ENCODE measurements at places on chromosomes 12 and 14.

DNA sequence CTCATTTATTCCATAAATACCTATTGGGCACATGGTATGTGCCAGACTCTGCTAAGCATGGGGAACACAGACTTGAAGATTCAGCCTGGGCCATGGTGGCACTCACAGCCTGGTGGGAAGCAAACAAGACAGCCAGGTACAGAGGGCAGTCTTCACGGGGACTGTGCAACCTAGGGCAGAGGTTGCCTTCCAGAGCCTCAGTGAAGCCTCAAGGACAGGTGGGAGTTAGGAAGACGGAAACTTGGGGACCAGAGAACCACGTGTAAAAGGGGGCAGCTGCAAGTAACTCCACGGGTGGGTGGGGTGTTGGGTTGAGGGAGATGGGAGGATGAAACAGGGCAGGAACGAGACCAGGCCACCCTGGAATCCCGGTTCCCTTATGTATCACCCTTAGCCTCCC is 980 bp upstream of the LTBR start:
- DNase-seq = no peak

DNA sequence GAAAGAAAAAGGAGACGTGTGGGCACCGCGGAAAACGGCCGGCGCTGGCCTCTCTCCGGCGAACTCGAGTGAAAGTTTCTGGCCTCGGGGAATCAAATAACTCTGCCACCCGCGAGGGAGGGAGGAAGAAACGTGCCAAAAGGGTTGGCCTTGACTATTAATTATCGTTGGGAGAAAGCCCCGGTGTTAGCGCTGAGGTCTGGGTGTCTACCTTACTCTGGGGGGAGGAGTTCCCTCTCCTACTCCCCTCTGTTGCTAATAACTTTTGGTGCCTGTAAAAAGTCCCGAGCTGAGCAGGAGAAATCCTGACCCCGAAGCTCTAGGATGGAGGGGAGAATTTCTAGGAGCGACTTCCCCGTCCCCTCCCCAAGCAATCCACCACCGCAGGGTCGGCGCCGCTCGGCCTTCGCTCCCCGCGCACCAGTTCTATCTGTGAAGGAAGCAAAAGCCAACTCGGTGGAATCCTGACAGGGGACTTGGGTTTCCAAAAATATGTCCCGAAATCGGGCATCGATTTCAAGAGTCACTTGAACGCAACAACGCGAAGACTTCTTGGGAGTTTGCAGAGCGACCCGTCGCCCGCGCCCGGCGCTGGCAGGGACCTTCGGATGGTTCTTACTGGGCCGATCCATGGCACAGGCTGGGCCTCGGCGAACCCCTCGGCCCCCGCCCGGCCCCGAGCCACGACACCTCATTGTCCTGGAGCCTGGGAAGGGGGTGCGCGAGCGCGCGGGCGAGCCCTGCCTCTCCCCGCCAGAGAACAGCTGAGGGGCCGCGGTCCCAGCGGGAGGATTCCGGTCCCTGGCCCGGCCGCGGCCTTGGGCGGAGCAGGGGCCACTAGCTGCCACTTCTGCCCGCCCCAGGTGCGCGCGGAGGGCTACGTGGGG is 1.7 kb downstream of the OTX2 start:
- DNase-seq = no peak

- DNase-seq = no peak
Measured at GRCh38 chr12:128796439-128797118, 27.2 kb downstream of the SLC15A4 start.

- DNase-seq = no peak
Measured at GRCh38 chr14:72448212-72448611, 445.7 kb downstream of the DPF3 start.

DNA sequence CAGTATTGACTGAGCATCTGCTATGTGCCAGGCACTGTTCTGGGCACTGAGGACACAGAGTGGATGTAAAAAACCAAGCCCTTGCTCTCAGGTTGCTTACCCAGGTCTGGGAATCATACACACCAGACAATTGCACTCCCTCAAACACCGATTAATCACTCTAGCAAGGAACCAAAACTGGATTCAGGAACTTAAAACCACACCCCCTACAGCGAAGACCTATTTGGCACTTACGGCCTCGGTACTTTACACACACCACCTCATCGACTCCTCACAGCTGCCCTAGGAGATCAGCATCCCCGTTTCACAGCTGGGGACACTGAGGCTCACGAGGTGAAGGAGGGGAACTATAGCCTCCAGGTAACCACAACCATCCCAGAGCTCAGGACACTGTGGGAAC is 1.6 kb downstream of the GLTP start:
- DNase-seq = no peak

DNA sequence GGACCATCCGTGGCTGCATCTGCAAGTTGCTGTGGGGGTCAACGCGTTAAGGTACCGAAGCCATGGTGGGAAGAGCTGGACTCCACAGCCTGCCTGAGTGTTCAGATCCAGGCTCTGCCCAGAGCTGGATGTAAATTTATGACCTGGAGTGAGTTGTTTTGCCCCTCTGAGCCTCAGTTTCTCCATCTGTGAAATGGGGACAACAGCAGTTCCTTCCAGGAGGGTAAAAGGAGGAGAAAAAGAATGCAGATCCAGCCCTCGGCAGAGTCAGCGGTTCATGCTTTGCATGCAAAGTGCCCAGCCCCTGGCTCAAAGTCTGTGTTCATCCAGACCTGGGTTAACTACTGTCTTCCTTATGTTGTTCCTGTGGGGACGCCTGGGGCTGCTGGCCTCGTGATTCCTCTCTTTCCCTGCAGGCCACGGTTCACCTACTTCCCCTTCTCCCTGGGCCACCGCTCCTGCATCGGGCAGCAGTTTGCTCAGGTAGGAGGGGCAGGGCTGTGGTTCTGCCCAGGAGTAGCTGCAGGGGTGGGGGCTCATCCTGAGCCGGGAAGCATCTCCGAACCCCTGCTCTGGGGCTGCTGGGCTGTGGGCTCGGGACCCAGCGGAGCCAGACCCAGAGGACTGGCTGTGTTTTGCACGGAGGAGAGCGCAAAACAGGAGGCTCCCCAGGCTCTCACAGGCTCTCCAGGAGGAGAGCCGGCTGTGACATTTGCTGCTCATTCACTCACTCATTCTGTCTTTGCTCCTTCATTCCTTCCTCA is 41.9 kb downstream of the CYP46A1 start:
- DNase-seq = no peak

DNA sequence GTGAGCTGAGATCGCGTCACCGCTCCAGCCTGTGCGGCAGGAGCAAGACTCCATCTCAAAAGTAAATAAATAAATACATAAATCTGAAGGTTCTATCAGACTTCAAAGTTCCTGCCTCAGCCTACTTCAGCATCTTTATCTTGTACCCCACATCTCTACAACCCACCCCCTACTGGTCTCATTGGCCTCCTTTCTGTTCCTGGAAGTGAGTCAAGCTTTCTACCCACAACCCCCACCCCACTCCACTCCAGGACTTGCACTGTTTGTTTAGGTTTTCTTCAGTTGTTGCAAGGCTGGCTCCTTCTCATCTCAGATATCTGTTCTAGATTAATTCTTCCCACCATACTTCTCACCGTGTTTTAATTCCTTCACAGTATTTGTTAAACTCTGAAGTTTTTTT is 714 bp upstream of the PSMC6 start:
- DNase-seq = no peak

- DNase-seq = no peak
Measured at GRCh38 chr12:13337791-13338190, 141.3 kb downstream of the EMP1 start.

DNA sequence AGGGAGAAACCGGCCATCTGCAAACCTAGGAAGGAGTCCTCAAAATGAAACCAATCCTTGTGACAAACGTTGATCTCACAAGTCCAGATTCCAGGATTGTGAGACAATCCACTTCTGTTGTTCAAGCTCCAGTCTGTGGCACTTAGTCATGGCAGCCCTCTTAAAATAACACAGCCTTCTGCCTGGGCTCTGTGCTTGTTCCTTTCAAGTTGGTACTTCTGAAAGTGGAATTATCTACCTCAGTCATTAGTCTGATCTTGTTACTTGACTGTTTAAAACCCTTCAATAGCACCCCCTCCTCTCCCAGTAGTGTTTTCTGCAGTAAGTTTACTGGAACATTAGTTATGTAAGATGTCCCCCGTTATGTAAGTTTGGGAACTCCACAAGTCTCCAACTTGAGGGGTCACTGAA is 111.0 kb upstream of the HIF1A start:
- DNase-seq = no peak

DNA sequence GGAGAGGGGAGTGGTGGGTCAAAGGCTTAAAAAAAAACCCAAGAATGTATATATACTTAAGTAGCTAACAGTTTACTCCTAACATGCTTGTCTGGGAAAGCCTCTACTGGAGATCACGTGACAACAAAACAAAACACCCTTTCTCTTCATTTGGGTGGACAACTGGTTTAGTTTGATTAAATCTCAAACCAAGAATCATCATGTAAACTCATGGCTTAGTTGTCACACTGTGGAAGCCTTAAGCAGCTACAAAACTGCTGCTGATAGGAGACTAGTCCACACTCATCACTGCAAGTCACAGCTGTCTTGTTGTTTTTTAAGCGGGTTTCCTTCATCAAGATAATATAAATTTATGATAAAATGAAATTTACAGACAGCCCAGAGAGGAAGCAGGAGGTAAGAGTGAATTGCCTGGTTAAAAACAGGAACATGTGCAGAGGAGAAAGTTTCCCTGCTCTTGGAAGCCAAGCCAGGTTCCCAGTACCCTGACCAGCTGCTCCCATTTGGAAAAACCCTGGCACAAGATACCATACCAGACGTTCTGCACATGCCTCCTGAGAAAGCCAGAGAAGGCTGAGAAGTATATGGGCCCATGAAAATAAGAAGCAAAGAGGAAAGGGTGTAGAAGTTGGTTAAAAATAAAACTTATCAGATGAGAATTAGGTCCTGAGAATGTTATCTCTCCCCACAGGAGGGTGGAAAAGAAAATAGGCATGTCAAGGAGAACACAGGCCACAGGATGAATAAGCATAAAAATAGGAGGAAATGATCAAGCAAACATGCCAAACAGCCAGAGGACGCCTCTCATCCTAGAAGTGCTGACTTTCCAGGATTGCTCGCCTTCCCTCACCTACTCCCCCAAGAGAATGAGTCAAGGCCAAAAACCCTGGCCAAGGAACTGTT is 34.0 kb downstream of the EGLN3 start:
- no peak for DNase-seq

GRCh38 chr12:75487308-75487707 is 6.8 kb downstream of the GLIPR1 start:
- DNase-seq = no peak

DNA sequence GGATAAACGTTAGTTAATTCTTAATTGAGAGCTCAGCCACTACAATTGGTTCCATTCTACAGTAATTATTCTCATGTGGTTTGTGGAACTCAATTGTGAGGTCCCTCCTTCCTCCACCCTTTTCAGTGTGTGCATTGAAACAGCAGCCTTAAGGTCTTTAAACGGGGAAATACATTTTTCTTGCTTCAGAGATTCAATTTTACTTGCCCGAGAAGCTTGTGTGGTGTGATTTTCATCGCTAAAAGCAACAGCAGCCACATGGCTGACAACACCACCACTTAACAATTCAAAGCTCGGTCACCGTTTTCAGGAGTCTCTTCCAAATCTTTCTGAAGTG is 733 bp upstream of the PPFIBP1 start:
- no peak for DNase-seq

DNA sequence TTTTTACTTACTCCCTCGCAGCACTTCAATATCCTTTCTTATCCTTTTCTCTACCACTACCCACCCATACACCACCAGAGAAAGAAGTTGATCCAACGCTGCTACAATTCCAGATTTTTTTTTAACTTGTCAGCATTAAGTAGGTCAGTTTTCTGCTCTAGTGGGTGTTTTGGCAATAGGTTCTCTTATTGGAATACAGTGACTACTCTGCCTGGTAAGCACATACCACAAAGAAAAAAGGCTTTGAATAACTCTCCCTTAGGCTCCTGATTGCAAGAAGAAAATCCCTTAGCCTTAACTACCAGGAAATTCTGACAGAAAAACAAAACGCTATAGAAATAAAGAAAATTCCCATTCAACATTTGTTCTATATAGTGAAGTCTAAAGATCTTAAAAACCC is 72.0 kb downstream of the NUMB start:
- DNase-seq = no peak

DNA sequence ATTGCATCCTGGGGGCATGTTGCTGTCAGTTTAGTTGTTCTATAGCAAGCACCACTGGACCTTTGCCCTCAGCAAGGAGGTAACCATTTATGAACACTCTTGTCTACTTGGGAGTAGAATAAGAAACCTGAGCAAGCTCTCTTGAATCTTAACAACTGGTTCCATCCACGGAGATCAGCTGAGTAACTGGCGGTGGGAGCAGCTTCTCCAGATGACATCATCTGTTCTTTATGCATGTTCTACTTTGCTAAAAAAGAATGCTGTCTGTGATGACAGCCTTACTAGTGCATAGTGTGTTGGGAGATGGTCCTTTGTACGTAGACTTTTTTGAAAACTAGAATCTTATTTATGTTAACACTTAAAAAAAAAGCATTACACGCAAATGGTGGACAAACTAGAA is 17.7 kb downstream of the SLC4A8 start:
- DNase-seq = peak; percentile 61

DNA sequence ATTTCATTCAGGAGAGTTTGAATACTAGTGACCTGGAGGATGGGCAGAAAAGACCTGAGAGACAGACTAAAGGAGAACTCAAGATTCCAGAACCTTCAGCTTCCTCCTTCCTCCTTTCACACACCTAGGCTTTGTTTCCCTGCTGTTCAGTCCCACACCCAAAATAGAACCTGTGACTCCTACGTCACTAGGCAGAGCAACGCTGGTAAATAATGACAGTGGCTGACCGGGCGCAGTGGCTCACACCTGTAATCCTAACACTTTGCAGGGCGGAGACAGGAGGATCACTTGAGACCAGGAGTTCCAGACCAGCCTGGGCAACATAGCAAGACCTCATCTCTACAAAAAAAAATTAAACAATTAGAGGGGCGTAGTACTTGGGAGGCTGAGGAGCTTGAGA is 166.4 kb upstream of the FKBP4 start:
- no peak for DNase-seq

DNA sequence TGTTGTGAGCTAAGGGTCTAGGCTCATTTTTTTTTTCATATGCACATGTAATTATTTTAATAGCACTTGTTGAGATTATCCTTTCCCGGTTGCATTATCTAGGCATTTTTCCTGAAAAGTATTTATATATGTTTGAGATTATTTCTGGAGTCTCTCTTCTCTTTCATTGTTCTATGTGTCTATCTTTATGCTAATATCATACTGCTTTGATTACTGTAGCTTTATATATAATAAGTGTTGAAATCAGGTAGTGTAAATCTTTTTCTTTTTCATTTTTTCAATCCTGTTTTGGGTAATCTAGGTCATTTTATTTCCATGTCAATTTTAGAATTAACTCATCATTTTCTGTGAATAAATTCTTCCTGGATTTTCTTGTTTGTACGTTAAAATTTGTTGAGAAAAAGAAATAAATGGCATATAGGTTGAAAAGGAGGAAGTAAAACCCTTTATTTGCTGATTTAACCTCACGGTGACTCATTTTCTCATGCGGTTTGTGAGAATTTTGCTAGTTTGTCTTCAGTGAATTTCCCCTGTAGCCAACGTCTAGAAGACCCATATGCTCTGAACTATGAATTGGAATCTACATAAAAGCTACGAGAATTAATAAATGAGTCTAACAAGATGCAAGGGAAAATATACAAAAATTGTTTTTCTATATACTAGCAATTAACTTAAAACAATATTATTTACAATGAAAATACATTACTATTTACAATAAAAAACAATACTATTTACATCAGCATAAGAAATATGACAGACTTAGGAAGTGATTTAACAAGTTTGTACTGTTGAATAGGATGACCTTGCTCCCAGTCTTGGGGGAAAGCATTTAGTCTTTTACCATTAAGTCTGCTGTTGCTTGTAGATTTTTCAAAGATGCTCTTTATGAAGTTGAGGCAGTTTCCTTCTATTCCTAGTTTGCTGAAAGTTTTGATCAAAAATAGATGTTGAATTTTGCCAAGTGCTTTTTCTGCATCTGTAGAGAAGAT is 105.0 kb downstream of the SNAPC1 start:
- DNase-seq = no peak

Data from skeletal muscle cell (primary cell).